ENCODE measurements at places on chromosomes 4 and X. TPM values are rescaled to one million over a fixed set of nuclear protein-coding genes. Genes with fewer than 3 reads are reported as not detected.

Gene P2RY8
- total RNA-seq, result 1.5 TPM

Gene SPANXN4
- not detected for total RNA-seq

Gene CT47B1
- total RNA-seq, result not detected

Gene SERPINA7
- total RNA-seq, result not detected

Gene EVC
- 8.7 TPM for total RNA-seq
